Central memory CD8-positive, alpha-beta T cell (primary cell): ENCODE measurements at places on chromosomes 2 and 18.

DNA sequence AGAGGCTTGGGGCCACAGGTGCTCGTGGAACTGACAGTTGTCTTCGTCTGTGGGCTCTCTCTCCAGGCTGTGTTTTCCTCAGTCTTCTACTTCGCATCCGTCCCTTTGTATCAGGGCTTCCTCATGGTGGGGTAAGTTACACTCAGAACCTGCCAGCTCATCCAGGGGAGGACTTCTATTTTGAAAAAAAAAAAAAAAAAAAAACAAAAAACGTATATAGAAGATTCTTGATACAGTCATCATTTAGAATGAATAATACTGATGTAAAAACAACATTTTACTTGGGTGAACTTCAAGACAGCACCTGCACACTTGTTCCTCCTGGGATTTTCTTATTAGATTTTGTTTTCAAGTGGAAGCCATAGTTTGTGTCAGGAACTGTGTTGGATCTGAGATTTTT, 47.7 kb upstream of the NFATC1 start:
- DNase-seq, result no peak

GRCh38 chr2:231286964-231287363, 88.5 kb downstream of the ARMC9 start:
- no peak for DNase-seq

DNA sequence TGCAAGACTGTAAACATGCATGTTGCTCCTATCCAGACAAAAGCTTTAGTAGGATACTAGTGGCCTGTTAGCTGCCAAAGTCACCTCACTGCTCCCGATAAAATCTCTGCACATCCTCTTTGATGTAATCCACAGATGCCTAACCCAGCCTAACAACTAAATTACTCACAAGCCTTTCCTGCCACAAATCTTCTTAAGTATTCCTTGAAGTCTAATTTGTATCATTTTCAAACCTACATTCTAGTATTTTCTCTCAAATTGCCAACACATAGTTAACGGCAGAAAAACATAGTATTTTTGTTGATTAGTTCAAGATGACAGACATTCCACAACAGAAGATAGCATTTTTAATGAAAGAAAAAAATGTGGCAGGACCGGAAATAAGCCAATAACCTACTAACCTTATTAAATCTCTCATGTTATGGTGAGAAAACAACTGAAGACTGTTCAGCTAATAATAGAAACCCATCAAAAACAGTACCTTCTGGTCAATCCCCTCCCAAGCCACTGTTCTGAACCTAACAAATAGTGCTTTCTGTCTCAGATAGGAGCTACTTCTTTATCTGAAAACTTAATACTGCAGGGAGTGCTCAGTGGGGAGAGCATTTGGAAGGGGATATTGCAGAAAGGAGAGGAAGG, at the start of gene MPP4:
MPP4 (minus strand) TSS at position 57 of the 639 bp plus-strand sequence. CDS start 4,690 bp downstream, outside the sequence.
- DNase-seq, result no peak

DNA sequence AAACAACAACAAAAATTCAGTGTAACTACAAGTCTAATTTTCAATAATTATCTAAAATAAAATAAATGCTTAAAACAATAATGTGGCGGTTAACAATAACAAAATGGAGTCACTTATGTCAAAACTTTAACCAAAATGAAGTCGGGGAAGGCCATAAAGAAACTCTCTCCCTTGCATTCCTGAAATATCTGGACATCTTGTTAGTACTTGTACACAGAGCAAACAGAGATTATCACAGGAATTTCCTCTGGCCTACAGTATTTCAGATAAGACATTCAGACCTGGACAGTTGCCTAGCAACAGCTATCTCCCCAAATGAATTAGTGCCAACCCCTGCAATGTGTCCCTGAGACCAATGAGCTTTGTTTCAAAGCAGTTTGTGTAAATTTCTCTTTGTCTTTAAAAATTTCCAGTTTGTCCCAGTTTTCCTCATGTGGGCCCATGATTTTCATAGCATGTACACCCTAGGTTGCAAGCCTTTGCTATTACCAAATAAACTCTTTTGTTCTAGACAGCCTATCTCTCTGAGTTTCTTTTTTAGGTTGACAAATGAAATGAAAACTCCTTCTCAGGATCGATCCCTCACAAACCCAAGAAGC, 68.6 kb downstream of the EXOC6B start:
- no peak for DNase-seq

- no peak for DNase-seq
Observed at GRCh38 chr2:80080957-80081356, 223.6 kb downstream of the LRRTM1 start.
